ENCODE measurements at places on chromosomes 2 and 18.

- no peak for DNase-seq
Measured at GRCh38 chr2:169523681-169524080, 14.2 kb downstream of the KLHL41 start.

GRCh38 chr2:66846887-66847286 lies 412.0 kb downstream of the MEIS1 start:
- no peak for DNase-seq

GRCh38 chr18:40935423-40935822 lies 1019.6 kb upstream of the PIK3C3 start:
- DNase-seq: no peak

- DNase-seq: no peak
Measured at GRCh38 chr2:102238039-102238756, 51.4 kb downstream of the IL1RL2 start.

GRCh38 chr2:99857867-99858444 lies 284.4 kb downstream of the AFF3 start:
- no peak for DNase-seq

- peak; percentile 99 for DNase-seq
Measured at GRCh38 chr2:231464576-231465540, 574 bp upstream of the NCL start.

GRCh38 chr2:75065402-75066008 lies 107.1 kb downstream of the POLE4 start:
- no peak for DNase-seq

DNA sequence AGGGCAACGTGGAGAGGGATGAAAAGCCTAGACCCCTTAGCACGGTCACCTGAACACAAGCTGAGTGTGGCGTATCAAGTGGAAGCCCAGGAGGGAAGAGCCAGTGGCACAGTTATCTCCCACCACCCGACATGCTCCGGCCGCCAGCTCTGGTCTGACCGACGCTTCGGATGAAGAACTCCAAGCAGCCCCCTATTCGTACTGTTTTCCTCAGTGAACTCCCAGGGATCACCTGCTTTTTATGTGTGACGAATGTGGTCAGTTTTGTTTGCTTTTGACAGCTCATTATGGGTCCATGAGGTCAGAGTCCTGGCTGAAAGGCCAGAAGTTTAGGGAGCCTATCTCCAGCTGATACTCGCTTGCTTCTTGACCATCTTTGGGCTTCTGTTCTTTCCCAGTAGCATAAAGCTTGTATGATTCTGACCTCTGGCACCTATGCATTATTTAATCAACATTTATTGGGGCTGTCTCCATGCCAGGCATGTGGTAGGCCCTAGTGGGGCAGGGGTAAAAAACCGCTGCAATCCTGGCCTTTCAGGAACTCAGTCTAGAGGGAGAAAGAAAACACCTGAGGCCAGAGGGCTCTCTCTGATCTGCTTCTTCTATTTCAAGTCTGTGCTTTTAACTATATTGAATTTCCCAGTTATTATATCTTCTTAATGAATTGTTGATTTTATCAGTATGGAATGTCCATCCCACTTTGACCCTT lies 33.0 kb upstream of the MRPL33 start:
- no peak for DNase-seq

- DNase-seq: no peak
Measured at GRCh38 chr2:21748501-21748900, 624.7 kb downstream of the TDRD15 start.

- DNase-seq: no peak
Measured at GRCh38 chr2:190849774-190850173, 30.8 kb upstream of the GLS start.

DNA sequence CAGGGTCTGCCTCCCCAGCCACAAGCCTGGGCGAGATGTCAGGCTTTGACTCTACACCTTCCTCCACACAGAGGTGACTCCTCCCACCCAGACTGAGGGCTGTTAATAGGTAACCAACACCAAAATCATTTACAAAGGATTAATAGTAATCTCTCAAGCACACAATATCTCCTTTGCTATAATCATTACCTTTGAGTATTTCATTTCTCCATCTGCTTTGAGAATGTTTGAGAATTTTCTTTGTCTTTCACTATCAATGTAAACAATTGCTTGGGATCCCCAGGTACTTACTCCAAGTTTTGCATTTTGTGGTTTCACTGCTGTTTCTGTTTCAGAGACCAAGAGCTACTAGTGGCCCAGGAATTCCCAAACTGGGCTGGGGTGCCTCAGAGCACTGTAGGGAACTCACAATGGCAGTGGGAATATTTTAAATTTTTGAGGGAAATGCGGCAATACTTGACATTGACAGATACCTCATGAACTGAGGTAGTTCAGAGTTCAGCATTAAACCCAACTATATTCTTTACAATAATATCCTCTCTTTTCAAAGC lies 166.4 kb upstream of the MGAT5 start:
- no peak for DNase-seq

DNA sequence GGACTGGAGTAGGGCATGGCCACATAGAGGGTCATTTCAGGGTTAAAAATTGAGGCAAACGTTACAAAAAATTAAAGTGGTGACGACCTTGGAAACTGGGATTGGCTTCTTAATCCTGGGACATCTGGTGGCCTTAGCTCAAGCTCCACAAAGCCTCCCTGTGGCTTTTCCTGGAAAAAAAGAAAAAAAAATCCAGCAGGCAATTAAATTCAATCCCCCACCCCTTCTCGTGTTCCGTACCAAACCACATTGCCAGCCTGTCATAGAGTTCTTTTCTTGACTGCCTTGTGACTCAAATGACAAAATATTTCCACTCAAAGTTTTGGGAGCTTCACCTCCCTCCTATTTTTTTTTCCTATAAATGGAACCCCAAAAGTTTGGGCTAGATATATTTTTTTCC lies 195.6 kb downstream of the HRH4 start:
- no peak for DNase-seq

DNA sequence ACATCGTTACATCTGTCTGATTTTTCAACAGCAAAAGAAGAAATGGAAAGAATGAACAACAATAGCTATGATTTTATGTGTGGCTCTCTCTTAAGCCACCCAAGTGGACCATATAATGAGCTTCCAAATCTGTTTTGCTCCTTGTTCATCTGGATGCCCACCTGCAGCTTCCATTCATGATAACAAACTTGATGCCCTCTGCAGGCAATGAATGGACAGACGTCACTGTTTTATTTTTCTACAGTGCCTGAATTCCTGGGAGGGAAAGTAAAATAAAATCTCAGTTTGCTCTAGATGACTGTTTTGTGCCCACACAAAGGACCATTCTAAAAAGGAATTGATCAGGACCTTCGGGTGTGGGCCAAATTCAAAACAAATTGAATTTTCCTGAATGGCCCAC lies 5.0 kb downstream of the MREG start:
- no peak for DNase-seq

- no peak for DNase-seq
Measured at GRCh38 chr2:174627216-174627615, 29.6 kb upstream of the WIPF1 start.

GRCh38 chr2:218876562-218877219 lies 4.0 kb upstream of the WNT10A start:
- DNase-seq: peak; percentile 63

DNA sequence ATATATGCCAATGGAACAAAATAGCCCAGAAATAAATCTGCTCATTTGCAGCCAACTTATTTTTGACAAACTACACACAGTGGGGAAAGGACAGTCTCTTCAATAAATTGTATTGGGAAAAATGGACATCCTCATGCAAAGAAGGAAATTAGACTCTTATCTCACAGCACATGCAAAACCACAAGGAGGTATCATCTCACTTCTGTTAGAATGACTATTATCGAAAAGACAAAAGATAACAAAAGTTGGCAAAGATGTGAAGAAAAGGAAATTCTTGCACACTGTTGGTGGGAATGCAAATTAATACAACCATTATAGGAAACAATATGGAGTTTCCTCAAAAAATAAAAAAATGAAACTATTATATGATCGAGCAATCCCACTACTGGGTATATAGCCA lies 16.3 kb upstream of the WDR75 start:
- DNase-seq: no peak

- DNase-seq: no peak
Measured at GRCh38 chr2:82330155-82330554, 2025.6 kb upstream of the LRRTM1 start.

- no peak for DNase-seq
Measured at GRCh38 chr2:232473467-232473890, 14.2 kb downstream of the ECEL1 start.

DNA sequence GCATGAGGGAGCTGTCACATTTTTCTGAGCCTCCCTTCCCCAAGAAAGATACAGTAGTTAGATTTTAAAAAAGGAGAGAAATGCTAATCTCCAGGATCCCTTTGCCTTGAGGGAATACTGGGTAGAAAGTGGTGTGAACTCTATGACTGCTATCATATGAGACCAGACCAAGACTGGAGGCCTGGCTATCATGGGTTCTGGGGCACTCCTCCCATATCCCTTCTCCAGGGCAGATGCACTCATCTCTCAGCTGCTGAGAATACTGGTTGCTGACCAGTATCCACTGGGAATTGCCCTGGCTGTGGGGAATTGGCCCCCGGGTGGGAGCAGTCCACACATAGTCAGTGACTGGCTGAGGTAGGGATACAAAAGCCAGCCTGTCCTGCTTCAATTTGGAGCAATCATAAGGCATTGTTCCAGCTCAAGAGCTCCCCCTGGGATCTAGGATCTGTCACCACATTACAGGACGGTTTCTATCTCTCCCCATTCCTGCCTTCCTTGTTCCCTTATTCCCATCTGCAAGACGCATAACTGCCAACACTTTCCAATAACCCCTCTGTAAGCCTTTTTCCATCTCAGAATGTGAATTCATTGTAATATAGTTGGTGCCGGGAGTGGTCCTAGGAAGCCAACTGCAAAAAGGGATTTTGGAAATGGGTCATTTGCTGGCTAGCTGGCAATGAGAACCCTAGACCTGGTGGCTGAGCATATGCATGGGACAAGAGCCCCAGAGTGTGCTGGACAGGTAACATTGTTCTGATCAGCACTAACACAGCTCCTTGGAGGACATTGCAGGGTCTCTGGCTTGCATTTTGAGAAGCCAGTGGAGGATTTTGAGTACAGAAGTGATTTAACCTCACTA lies 35.4 kb upstream of the REEP1 start:
- no peak for DNase-seq

DNA sequence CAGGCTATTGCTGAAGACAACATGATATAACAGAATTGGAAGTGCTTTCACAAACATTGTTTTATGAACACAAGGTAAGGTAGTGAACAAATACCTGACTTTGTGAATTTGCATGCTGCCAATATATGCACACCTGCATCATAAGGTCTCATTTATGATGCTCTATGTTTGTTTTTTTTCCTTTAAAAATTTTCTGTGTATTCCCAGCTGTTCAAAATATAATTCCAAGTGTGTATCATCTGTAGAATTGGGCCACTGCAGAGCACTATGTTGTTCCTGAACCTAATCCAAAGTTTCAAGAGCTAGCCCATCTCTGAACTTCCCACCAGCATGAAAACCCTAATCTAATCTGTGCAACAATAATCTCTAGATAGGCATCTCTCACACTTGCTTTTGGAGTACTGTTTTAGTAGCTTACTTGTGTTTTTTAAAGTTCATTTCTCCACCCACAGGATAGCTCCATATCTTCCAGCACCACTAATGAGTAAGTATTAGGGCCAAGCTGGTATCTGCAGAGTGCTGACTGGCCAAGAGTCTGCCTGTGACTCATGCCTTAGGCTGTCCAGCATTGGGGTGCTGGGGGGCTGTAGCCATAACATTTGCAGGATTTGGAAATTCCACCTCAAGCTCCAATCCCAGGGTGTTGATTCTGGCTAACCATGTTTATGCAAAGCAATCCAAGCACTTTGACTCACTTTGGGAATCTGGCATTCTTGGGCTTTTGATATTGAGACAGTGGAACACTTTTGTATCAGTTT lies 208.2 kb upstream of the REV1 start:
- no peak for DNase-seq

DNA sequence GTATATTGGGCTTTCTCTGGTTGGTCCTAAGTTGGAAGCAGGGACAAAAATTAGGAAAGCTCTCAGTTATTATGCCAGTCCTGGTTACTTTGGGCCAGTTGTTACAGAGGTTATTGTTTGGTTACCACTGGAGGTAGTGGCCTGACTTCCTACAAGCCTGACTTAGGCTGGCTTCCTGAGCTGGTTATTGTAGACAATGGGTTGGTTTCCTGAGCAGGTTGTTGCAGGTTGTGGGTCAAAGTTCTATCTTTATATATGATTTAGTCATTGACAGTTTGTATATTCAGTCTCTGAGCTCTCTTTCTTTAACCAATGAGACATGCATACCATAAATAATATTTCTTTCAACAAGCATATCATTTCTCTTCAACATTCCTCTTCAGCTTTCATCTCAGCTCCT lies 58.7 kb upstream of the RPE start:
- DNase-seq: no peak

DNA sequence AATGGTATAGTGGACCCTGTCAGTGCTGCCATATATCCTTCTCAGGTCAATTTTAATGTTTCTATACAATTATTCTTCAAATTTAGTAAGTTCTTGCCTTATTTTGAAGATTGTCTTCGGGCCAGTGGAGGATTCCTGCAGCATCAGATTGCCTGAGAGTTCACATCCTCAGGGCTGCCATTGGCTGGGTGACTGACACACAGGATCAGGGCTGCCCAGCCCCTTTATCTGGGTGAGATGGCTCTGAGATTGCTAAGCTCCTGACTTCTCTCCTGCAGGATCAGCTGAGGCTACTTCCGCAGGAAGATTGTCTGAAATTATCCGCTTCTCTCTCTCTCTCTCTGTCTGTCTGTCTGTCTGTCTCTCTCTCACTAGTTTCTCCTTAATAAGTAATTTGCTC lies 567.4 kb downstream of the TSN start:
- no peak for DNase-seq

GRCh38 chr2:216743781-216744180 lies 48.4 kb upstream of the IGFBP5 start:
- no peak for DNase-seq

DNA sequence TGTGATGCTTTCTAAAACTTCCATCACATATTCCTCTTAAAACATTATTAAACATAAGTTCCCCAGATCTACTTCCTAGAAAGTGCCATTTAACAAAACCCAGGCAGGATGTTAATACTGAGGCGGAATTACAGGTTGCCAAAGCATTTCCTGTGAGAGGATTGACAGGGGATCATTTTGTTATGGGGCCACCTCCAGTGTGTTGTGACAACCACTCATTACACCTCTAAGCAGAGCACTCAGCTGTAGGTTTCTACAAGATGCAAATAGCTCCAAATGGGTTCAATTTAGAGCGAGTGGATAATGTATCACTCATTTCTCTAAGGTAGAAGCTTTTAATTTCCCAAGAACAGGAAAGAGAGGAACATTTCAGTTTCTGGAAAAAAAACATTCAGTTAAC lies 1429.5 kb upstream of the ACVR2A start:
- DNase-seq: no peak

GRCh38 chr2:230915319-230915718 lies 9.7 kb downstream of the GPR55 start:
- DNase-seq: no peak

- no peak for DNase-seq
Measured at GRCh38 chr2:29270701-29271121, 155.5 kb downstream of the CLIP4 start.

GRCh38 chr18:52283927-52284326 lies 56.1 kb upstream of the DCC start:
- no peak for DNase-seq

- no peak for DNase-seq
Measured at GRCh38 chr2:43125090-43125998, 101.1 kb downstream of the ZFP36L2 start.

- DNase-seq: peak; percentile 16
Measured at GRCh38 chr2:22355816-22356433, 1029.1 kb upstream of the KLHL29 start.
